ENCODE measurements at places on chromosomes 4 and X.

DNA sequence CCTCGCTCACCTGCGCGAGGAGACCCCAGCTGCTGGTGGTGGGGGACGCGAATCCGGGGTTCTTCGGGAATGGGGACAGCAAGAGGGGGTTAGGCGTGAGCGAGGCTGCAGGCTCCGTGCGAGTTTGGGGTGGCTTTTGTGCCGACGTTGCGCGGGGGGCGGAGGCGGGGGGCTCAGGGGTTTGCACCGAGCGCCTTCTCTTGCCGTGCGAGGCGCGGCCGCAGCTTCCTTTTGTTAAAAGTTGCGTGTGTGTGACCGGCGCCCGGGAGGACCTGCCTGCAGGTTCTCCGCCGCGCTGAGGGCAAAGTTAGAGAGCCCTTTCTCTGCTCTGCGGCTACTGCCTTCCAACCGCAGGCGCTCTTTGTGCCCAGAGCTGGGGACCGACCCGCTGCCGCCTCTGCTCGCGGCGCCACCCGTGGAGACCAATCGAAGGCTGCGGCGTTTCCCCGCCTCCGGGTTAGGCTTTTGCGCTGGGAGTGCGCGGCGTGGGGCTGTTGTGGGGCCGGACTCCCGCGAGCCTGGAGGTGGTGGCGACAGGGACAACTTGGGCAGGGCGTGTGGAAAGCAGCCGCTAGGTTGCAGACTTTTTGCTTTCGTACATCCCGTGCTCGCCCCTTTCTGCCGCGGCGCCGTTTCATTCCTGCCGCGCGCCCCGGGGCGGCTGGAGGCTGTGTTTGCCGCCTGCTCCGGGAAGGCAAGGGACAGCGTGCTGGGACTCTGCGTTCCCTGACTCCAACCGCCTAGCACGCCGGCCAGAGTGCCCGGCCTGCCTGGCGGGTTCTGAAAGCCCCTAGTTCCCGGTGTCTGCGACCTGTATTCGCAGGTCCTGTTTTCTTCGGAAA lies 716 bp downstream of the KIT start:
- DNase-seq = peak; percentile 17

DNA sequence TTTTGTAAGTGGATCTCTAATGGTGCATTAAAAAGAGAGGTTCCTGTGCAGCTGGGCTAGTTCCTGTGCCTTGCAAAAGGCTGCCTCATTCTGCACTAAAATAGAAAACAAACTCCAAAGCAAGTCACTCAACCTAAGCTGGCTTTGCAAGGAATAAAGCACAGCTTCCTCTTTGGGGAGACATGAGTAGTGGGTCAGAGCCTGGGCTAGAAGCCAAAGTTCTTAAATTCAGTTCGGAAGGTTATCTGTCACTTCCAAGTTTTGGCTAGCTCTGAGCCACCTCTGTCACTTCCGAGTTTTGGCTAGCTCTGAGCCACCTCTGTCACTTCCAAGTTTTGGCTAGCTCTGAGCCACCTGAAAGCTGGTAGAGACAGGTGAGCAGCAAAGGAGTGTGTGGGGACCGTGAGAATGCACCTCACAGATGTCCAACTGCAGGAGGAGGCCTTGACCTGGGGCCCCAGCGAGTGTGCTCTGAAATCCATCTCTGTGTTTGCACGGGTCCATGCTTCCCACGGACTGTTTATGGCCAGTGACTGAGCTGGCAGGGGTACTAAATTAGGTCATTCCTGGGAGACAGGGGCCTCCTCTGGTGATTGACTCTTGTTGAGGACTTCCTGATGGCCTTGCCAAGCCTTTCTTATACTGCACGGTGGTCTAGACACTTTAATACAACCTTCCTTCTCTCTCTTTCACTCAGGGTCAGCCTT lies 36.4 kb upstream of the MAMLD1 start:
- no peak for DNase-seq

- DNase-seq = no peak
Observed at GRCh38 chr4:36841583-36842326, 402.8 kb upstream of the NWD2 start.

DNA sequence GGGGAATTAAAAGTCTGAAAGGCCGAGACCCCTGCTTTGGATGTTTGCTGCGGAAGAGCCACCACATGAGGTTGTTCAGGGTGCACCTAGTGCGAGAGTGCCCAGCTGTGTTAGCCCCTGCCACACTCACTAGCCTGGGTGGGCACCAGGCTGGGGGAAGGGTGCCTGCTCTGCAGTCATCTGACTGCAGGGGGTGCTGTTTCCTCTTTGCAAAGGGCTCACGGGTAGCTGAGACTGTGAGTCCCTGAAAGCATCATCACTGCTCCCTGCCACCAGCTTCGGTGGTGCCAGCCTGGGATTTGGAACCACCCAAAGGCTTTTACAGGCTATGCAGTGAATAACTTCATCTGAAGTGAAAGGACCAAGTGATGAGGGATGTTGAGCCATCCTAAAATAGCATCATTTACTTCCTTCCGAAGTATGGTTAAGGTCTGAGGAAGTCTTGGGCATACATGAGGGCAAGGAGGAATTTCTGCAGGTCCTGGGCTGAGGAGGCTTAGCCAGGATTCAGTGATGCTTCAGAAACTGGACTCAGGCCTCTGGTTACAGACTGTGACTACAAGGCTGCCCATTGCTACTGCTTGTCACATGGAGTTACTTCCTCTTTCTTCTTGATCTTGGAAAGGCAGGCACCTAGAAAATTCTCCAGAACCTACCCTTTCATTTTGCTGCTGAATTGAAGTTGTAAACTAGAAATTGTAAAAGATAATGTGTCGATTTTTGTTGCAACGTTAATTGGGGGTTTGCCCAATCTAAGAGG lies 293.2 kb upstream of the PRPS2 start:
- no peak for DNase-seq

DNA sequence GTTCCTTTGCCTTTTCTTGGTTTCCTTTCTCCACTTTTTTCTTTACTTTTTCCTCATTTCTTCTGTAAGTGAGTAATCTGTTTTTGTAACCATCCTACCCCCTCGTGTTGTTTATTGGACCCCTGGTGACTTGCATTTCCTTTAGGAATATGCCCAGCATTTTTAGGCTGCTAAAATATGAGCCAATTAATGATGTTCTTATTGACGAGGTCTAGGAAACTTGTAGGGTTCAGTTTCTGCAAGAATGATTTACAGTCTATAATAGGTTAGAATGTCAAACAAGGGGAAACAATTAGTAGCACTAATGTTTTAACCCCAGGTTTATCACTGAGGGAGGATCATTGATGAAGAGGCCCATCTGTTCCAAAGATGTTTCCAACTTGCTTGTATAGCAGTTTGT lies 79.0 kb downstream of the CPE start:
- no peak for DNase-seq

DNA sequence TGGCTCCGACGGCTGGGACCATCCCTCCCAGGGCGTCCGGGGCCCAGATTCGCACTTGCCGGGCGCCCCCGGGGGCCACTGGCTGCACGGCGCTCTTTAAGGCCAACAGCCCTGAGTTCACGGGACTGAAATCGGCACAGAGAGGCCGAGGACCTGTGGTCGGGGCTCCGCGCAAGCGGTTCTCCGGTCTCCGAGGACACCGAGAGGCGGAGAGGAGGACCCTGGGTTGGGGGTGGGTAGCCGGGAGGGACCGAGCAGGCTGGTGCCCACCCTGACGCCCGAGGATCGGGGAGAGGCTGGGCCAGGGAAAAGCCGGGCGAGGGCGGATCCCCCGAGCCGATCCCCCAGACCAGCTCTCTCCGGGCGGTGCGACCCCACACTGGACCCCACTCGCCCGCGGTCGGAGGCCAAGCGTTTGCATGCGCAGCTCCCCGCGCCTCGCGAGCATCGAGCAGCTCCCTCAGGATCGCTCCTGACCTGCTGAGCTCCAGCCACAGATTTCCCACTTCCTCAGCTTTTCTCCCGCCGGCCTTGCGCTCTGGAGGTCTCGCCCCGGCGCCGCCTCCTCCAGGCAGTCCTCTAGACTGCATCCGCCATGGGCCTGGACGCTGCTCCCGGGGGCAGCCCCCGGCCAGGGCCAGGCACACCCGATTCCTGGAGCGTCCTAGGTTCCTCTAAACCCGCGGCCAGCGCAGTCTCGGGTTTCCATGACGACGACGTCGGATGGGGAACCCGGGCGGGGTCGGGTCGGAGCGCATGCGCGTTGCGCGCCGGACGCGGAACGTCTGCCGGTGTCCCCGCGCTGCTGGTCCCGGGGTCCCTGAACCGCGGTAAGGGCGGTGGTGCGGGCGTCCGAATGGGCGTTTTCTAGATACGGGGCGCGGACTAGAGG lies 17.6 kb upstream of the NAT8L start:
- DNase-seq = peak; percentile 89

- DNase-seq = no peak
Observed at GRCh38 chr4:15410750-15411149, 17.1 kb upstream of the C1QTNF7 start.

GRCh38 chr4:26804451-26804850 lies 56.2 kb upstream of the STIM2 start:
- DNase-seq = no peak

- DNase-seq = no peak
Observed at GRCh38 chr4:182749667-182750167, 167.5 kb downstream of the DCTD start.

DNA sequence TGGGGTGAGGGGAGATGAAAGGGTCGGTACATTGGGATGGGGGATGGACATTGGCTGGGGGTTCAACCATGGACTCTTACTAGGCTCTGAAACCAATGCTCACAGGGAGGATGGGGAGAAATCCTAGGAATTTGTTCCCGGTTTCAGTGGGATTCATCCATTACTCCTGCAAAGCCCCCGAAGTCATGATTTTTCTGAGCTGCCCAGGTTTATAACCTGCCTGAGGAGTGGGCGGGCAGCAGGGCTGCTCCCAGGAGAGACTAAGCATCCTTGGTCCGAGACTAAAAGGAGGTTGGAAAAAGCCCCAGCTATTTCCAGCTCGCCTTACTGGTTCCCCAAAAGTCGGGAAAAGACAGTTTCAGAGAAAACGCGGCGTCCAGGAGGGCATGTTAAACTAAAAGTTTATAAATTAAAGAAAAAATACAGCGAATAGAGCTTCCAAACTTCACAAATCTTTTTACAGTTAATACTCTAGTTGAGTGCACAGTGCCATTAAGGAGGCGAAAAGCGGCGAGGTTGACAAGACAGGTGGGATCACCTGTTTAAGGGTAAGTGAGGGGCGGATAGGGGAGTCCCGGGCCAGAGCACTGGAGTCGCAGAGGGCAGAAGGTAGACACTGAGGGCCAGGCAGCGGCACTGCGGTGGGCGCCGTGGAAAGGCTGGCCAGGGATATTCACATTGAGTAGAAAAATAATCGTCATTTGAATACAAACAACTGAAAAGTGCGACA lies 3.7 kb downstream of the NKX3-2 start:
- no peak for DNase-seq

DNA sequence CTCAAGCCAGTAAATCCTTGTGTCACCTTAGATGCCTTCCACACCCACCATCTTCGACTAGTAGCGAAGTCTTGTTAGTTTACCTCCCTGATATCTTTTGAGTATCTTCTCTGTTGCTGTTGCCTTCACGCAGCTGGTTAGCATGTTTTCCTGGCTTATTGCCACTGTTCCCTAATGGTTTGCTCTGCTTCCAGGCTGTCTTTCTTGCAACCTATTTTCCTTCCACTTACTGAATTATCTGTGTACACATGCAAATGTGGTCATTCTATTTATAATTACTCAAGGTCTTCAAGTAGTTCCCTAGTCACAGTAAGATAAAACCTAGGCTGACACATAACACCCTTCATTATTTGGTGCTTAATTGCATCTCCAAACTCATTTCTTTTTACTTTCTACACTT lies 89.5 kb downstream of the UGT8 start:
- DNase-seq = no peak

DNA sequence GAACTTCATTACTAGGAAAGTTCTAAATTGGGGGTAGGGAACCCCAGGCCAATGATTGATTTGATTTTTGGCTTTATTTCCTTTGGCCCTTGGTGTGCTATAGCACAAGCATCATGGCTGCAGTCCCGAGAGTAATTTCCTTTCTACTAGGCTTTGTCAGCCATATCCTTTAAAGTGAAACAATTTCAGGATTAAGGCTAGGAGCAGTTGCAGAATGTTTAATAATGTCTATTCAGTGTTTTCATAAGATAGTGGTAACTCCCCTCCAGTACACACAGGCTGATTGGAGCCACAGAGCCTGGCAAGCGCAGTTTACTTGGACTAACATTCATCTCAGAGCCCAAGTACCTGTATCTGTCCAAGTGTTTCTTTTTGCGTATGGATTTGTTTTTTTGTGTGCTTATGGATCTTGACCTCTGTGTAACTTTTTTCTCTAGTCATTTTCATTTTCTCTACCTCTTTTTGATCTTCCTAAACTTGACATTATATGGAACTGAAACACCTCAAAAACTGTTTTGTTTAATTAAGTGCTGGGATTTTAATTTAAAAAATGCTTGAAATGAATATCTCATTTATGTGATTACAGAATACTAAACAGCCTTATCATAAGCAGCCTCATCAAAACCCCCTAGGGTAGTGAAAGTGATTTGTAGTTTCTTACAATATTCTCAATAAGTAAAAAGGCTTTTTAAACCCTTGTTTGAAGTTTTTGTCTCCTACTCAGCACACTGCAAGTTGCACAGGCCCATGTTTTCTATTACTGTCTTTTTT lies 7.5 kb downstream of the STIM2 start:
- DNase-seq = no peak

DNA sequence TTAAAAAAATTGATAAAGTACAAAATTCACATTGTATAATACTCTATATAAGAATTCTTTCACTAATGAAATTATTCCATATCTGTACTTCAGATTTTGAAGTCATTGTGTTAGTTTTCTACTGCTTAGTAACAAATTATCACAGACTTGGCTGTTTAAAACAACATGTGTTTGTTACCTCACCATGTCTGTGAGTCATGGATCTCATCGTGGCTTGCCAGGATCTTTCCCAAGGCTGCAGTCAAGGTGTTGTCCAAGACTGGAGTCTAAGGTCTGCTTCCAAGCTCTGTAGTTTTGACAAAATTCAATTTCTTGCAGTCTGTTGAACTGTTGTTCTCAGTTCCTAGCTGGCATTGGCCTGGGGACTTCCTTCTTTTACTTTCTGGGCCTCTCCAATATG lies 1286.9 kb downstream of the ADGRL3 start:
- DNase-seq = no peak

DNA sequence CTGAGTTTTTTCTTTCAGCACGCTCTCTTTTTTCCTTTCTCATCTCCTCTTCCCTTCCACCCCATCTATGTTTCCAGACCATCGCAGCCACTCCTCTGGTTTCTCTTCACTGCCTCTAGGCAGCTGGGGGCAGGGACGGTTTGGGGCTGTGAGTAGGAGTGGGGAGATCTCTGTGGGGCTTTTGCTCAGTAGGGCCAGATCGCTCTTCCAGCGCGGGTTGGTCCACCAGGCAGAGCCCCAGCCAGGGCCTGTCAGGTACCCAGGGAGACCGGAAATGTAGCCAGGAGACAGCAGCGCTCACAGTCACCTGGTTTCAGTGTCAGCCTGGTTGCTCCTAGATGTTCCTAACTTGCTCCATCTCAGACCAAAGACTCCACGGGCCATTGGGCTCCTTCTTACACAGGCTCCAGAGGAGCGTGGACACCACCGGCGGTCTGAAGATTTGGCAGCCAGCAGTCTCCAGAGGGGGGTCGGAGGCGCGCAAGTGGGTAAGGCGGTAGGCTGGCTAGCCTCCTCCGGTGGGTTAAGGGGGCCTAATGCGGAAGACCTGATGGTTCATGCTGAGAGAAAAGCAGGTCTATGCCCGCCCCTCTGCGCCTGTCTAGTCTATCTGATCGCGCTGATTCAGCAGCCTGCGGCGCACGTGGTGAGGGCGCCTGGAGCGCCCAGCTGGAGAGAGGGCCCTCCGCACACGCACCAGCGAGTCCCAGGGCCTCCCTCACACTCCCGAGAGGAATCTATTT lies 1.8 kb downstream of the FGF5 start:
- no peak for DNase-seq

GRCh38 chr4:1463088-1463926 lies 57.1 kb upstream of the NKX1-1 start:
- peak; percentile 11 for DNase-seq
